AG04450 (cell line): ENCODE measurements at places on chromosomes 4 and X. TPM values are rescaled to one million over a fixed set of nuclear protein-coding genes. Genes with fewer than 3 reads are reported as not detected.

ARMCX4 gene
- 5.9 and 6.4 TPM in 2 replicates for polyA plus RNA-seq

GABRE gene
- polyA plus RNA-seq: 13.9 and 15.1 TPM in 2 replicates

NAA11 gene
- polyA plus RNA-seq: not detected in 2 replicates

PASD1 gene
- polyA plus RNA-seq: not detected in 2 replicates

HTRA3 gene
- polyA plus RNA-seq: 16.3 and 19.7 TPM in 2 replicates

USP51 gene
- polyA plus RNA-seq: 0.96 and 1.4 TPM in 2 replicates

TMEM154 gene
- 0.63 and 0.83 TPM in 2 replicates for polyA plus RNA-seq

SPARCL1 gene
- polyA plus RNA-seq: not detected in 2 replicates

PLS3 gene
- 300 and 354 TPM in 2 replicates for polyA plus RNA-seq

ANKRD17 gene
- polyA plus RNA-seq: 58.2 and 71.1 TPM in 2 replicates

GJB1 gene
- not detected in 2 replicates for polyA plus RNA-seq

SHOX gene
- polyA plus RNA-seq: not detected in 2 replicates

CTAG1B gene
- polyA plus RNA-seq: not detected in 2 replicates

IQCM gene
- 0.05 TPM in 1 of 2 replicates, not detected in the other for polyA plus RNA-seq

PPBP gene
- polyA plus RNA-seq: not detected in 2 replicates

FGG gene
- polyA plus RNA-seq: 0.07 TPM in 1 of 2 replicates, not detected in the other

MAGEB1 gene
- polyA plus RNA-seq: not detected in 2 replicates

GLOD5 gene
- not detected in 2 replicates for polyA plus RNA-seq

FOXR2 gene
- polyA plus RNA-seq: not detected in 2 replicates

DNAAF6 gene
- not detected in 2 replicates for polyA plus RNA-seq

ANOS1 gene
- 0.21 and 0.30 TPM in 2 replicates for polyA plus RNA-seq

FRMD7 gene
- polyA plus RNA-seq: not detected in 2 replicates

BTK gene
- not detected in 2 replicates for polyA plus RNA-seq

PDCL2 gene
- polyA plus RNA-seq: not detected in 2 replicates

HMX1 gene
- polyA plus RNA-seq: not detected in 2 replicates

MAGEA10 gene
- not detected in 2 replicates for polyA plus RNA-seq

QDPR gene
- 31.4 and 36.4 TPM in 2 replicates for polyA plus RNA-seq

RIPPLY1 gene
- not detected in 2 replicates for polyA plus RNA-seq

FRMPD4 gene
- 2.7 TPM in 2 replicates for polyA plus RNA-seq

ABLIM2 gene
- 0.07 TPM in 1 of 2 replicates, not detected in the other for polyA plus RNA-seq

STARD8 gene
- polyA plus RNA-seq: 1.3 and 1.6 TPM in 2 replicates

KIF4A gene
- 6.4 and 8.8 TPM in 2 replicates for polyA plus RNA-seq

GAGE1 gene
- not detected in 2 replicates for polyA plus RNA-seq
